Fibroblast of lung (primary cell): ENCODE measurements at places on chromosomes 3 and 15. TPM values are rescaled to one million over a fixed set of nuclear protein-coding genes. Genes with fewer than 3 reads are reported as not detected.
A peak's percentile ranks its signal among the peaks of the same experiment; 100 is the strongest.

PLCH1 gene
- 0.03 and 0.05 TPM in 2 replicates for polyA plus RNA-seq

TMEM158 gene
- 31.6 and 118 TPM in 2 replicates for polyA plus RNA-seq

JAGN1 gene
- polyA plus RNA-seq: 36.6 and 44.9 TPM in 2 replicates

DNA sequence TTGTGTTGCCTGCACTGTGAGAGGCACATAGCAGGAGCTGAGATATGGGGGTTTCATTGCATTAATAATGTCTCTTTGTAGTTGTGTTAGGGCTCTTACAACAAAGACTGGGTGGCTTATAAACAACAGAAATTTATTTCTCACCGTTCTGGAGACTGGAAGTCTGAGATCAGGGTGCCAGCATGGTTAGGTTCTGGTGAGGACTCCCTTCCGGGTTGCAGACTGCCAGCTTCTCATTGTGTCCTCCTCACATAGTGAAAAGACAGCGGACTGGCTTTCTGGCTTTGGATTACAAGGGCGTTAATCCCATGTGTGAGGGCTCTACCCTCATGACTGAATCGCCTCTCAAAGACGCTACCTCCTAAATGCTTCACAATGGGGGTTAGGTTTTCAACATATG is 20.6 kb downstream of the TMEM108 start:
- H3K4me1 ChIP-seq: no peaks in the 10 kb centered on the region
- H3K36me3 ChIP-seq: no peaks in the 10 kb centered on the region

GRCh38 chr3:182914341-182914740 is 66.0 kb downstream of the DCUN1D1 start:
- DNase-seq: peak; percentile 23
- H3K36me3 ChIP-seq: no peaks in the 10 kb centered on the region
- no peak overlapping the region for H3K27ac ChIP-seq
- no peak overlapping the region for H3K4me3 ChIP-seq
- H3K27me3 ChIP-seq: no peaks in the 10 kb centered on the region

GRCh38 chr3:112002096-112002971 is 3.6 kb downstream of the TAGLN3 start:
- H3K36me3 ChIP-seq: no peaks in the 10 kb centered on the region
- no peak overlapping the region for H3K27ac ChIP-seq
- peak; percentile 76 for DNase-seq
- H3K4me3 ChIP-seq: no peak overlapping the region
- H3K27me3 ChIP-seq: no peaks in the 10 kb centered on the region
- no peaks in the 10 kb centered on the region for H3K4me1 ChIP-seq

- DNase-seq: no peak
- H3K27ac ChIP-seq: no peak overlapping the region
- H3K4me1 ChIP-seq: no peaks in the 10 kb centered on the region
- H3K4me3 ChIP-seq: no peak overlapping the region
Measured at GRCh38 chr15:77042245-77042919, 28.5 kb downstream of the TSPAN3 start.

- no peaks in the 10 kb centered on the region for H3K27me3 ChIP-seq
- peaks cover 18% of the 10 kb centered on the region for H3K4me1 ChIP-seq
- peak; percentile 23 for DNase-seq
- no peak overlapping the region for H3K4me3 ChIP-seq
Measured at GRCh38 chr3:172629470-172629869, 81.4 kb downstream of the NCEH1 start.

DNA sequence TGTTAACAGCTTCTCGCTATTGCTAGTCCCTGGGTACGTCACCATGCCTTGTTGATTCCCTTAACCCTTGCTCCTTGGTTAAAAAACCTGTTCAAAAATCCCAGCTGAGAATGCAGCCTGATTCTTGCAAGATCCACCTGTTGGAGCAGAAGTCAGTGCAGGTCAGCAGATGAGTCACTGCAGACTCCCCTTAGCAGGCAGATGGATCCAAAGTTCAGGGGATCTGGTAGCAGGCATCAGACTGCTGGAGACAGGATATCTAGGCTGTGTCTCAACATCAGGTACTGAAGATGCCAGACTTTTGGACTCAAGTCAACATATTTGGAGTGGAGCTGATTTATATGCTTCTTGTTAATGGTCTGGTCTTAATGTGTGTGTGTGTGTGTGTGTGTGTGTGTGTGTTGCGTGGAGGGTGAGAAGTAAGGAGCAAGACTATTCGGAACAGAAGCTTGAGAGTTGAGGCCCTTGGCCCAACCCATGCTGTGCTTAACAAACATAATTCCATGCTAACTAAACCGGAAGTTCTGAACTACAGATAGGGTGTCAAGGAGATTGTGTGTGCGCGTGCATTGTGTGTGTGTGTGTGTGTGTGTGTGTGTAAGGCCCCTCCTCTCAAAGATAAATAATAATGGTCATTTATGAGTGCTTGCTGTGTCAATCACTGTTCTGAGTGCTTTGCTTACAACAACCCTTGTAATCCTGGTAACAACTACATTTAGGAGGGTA is 1.0 kb upstream of the C3orf52 start:
- H3K27me3 ChIP-seq: no peaks in the 10 kb centered on the region
- no peaks in the 10 kb centered on the region for H3K36me3 ChIP-seq
- no peak for DNase-seq
- H3K4me1 ChIP-seq: no peaks in the 10 kb centered on the region
